ENCODE measurements at places on chromosomes 4 and X.

DNA sequence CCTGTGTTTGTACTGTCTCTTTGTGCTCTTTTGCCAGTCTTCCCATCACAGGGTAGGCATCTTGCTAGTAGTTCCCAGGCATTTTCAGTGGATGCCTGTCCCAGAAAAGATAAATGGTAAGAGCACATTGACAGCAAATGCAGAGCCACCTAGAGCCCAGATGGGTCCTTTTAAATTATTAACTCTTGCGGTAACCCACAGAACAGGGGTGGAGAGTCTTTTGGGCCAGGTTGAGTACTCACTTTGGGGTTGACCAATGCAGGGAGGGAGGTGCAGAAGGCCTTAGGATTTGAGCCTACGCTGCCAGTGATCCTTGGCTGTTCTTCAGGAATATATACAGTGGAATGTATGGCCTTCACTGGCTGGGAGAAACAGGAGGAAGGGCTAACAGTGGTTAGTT is 173.8 kb downstream of the MSN start:
- H3K4me1 ChIP-seq: no peaks in the 10 kb centered on the region
- no peaks in the 10 kb centered on the region for H3K36me3 ChIP-seq
- H3K27ac ChIP-seq: no peak overlapping the region
- DNase-seq: no peak

DNA sequence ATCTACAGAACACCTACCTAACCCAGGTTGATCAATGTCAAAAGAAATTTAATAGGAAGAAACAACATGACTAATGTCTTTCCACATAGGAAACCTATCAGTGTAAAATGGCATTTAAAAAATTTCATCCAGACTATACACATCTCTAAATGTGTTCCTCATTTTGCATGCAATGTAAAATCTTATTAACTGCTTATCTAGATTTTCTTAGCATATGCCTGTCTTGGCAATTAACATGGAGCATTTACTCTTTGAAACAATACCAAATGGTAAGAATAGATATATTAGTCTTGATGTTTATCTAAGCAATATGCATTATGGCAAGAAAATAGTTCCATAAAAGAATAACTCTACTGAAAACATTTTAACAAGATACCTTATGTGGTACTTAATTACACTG is 199.8 kb downstream of the TRAM1L1 start:
- DNase-seq: no peak
- H3K27me3 ChIP-seq: no peaks in the 10 kb centered on the region
- H3K4me1 ChIP-seq: no peaks in the 10 kb centered on the region
- H3K36me3 ChIP-seq: no peaks in the 10 kb centered on the region
- H3K4me3 ChIP-seq: no peak overlapping the region
- H3K27ac ChIP-seq: no peak overlapping the region

DNA sequence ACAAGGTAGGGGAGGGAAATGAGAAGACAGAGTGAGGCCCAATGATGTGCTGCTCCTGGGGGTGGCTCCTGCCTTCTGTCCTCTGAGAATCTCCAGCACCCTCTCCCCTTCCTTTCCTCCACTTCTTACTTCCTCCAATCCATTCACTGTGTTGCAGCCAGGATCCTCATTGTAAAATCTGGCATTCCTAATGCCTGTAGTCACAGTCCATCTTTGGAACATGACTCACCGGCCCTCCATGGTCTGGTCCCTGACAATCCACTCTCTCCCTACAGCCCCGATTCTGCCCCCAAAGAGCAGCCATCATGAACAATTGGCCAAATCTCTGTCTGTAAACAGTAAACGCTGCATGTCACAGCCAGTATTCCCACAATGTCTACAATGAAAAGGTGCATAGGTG is 72.9 kb downstream of the CLNK start:
- no peaks in the 10 kb centered on the region for H3K27me3 ChIP-seq
- H3K36me3 ChIP-seq: no peaks in the 10 kb centered on the region
- no peak overlapping the region for H3K4me3 ChIP-seq

DNA sequence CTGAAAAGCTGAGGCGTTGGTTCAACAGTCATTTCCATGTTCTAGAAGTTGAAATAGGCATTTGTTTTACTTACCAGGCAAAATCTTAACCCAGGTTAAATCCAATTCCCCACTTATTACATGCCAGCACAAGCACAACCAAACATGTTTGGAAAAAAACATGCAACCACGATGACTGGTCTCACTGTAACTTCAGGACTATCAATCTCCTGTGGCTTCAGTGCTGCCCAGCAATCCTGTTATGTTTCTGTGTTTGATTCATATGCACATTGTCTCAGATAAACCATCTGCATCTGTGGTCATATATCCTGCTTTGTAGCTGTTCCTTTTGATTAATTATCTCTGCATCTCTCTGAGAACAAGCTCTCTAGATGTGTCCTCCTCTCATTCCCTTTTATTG is 28.3 kb downstream of the PRDM8 start:
- H3K27me3 ChIP-seq: no peaks in the 10 kb centered on the region
- no peak overlapping the region for H3K27ac ChIP-seq
- H3K4me3 ChIP-seq: no peak overlapping the region
- H3K4me1 ChIP-seq: no peaks in the 10 kb centered on the region
- H3K36me3 ChIP-seq: no peaks in the 10 kb centered on the region

DNA sequence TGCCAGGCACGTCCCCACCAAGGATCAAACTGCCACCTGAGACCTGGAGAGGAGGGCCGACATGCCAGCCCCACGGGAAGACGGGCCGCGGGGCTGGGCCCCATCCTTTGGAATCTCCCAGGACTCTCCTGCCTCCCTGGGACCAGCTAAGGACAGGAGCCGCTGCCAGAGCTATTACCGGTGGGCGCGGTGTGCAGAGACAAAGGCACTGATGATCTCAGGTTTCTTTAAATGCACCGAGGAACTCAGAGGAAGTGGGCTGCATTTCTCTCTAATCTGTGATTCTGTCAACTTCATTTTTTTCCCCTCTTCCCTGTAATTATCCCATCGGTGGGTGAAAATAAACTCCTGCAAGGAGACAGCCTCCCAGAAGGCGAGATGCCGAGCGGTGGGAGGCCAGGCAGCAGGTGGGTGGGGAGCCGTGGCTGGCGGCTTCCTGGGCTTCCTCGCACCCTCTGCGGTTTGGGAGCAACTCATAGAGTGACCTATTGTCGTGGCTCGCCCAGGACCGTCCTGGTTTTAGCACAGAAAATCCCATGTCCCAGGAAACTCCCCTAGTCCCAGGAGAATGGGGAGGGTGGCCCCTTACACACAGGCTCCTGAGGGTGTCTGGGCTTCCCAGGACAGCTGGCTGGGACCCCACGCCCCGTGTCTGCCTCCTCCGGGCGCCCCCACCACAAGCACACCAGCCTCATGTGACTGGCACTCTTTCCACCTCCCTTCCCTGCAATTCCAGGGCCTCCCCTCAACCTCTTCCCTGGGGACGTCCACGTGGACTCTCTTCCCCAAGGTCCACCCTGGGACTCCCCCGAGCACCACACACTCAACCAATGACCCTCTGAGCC is 62.3 kb upstream of the ADRA2C start:
- DNase-seq: no peak
- H3K27me3 ChIP-seq: peaks cover 68% of the 10 kb centered on the region
- no peaks in the 10 kb centered on the region for H3K4me1 ChIP-seq
- no peak overlapping the region for H3K27ac ChIP-seq
- H3K4me3 ChIP-seq: no peak overlapping the region

DNA sequence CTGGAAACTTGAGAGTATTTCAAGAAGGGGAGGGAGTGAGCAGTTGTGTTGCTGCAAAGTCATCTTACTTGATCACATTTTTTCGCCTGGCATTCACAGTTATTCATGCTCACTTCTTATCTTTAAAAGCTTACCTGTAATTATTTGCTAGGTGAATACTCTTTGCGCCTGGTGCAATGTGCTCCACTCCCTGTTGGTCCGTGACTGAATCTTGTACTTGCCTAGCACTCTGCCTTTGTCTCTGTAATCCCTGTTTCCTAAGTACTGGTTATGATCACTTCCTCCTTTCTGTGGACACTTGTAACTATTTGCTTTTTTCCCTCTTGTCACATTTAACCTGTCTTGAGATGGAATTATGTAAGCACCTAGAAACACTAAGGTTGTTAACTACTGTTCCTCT is 5.8 kb downstream of the BMP2K start:
- H3K36me3 ChIP-seq: no peaks in the 10 kb centered on the region
- no peak overlapping the region for H3K4me3 ChIP-seq
- no peaks in the 10 kb centered on the region for H3K27me3 ChIP-seq
- H3K27ac ChIP-seq: no peak overlapping the region
- no peak for DNase-seq

Measured in MCF 10A (cell line).